Pancreas (tissue), 10 donors: ENCODE measurements at places on chromosomes 2 and 18.

- no peak for DNase-seq
Observed at GRCh38 chr2:221129657-221130056, 442.4 kb downstream of the EPHA4 start.

- DNase-seq = no peak
Observed at GRCh38 chr2:64284751-64285150, 140.5 kb upstream of the PELI1 start.

DNA sequence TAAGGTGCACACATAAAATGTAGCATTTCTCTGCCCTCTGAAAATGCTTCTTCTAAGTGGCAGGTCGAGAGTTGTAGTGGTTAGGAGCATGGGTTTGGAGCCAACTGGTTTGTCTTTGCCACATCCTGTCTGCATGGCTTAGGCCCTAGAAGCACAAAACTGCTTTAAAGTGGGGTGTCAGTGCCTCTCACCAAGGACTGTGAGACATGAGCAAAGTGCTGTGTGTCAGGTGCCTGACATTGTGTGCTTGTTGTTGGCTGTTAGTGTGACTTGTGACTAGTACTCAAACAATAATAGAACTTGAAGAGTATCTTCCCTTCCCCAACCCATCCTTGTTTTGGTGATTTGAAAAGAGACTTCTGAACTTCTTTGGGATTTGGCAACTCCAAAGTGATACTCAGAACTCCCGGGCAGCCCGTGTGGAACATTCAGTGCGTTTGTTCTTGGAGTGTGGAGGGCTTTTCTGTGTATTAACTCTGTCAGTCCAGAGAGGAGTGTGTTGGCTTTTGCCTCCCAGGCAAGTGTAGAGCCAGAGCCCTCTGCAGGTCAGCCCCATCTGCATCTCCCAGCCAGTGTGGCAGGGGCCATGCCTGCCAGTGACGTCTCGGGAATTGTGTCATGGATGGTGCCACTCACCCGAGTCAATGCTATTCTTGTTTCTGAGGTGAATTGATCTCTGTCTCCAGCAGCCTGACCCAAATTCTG is 5.0 kb downstream of the MGAT5 start:
- no peak for DNase-seq

DNA sequence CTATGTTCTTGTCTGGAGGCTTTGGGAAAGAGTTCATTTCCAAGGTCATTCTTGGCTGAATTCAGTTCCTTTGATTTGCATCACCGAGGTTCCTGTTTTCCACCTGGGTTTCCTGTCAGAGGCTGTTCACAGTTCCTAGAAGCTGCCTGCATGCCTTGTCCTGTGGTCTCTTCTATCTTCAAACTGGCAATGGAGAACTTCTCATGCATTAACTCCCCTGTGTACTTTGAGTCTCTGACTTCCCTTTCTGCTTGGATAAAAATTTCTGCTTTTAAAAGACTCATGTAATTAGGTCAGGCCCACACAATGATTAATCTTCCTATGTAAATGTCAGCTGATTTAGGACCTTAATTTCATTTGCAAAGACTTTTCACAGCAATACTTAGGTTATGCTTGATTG is 499.3 kb upstream of the FANCL start:
- DNase-seq = no peak

GRCh38 chr2:144989579-144990270 is 469.8 kb upstream of the ZEB2 start:
- no peak for DNase-seq
